ENCODE measurements at places on chromosomes 2 and 18.

DNA sequence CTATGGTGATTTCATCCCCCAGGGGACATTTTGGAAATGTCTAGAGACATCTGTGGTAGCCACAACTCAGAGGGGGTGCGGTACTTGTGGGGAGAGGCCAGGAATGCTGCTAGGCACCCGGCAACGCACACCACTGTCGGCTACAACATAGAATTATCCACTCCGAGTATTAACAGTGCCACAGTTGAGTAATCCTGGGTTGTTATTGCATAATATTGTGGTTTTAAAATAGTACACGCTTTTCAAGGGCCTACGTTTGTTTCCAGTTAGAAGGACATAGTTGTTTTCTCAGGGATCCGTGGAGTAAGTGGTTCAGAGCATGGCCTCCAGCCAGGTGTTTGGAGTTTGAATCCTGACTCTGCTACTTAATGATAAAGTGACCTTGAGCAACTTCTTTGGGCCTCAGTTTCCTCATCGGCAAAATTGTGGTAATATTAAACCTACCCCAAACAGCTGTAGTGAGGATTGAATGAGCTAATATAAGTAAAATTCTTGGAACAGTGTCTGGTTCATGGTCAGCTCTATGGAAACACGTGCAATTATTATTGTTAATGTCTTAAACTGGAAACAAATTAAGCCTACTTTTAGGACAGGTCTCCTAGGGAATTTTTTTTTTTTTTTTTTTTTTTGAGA, 24.5 kb downstream of the CYP27A1 start:
- DNase-seq, result peak; percentile 92

DNA sequence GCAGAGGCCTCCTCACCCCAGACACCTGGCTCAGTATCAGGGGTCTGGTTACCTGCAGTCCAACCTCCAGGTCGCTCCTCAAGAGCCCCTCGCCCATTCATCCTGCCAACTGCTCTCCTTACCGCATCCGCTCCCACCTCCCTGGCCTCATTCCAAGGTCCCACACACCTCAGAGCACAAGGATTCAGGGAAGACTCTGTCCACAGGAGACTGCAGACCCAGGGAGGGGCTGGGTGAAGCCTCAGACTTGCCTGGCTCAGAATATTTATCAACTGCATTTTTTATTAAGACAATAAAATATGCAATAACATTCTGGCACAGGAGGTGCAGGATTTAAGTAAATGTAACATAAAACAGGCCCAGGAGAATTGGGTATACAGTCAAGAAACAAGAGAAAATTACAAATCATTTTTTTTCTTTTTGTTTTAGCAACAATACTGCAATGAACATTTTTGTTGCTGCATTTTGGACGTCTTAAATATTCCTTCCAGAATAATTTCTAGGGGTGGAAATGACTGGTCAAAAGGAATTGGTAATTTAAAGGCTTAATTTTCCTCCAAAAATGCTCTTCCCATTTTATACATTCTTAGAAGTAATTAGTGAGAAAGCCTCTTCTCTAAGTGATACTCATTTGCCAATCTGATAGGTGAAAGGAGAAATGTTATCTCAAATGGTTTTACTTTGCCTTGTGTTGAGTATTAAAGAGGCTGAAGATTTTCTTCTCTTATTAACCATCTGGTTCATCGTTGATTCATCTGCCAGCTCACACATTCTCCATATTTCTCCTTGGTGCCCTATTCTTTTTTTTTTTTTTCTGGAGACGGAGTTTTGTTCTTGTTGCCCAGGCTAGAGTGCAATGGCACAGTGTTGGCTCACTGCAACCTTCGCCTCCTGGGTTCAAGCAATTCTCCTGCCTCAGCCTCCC, 42.5 kb downstream of the TEX44 start:
- no peak for DNase-seq

GRCh38 chr2:61538920-61539520, 864 bp upstream of the XPO1 start:
- no peak for DNase-seq

GRCh38 chr2:232525791-232526371, at the start of gene CHRND:
TSS of gene CHRND (plus strand) at chr2:232526160. CDS start at chr2:232526216, 56 bp downstream.
- no peak for DNase-seq

- no peak for DNase-seq
Measured at GRCh38 chr18:49155410-49155809, 204.6 kb upstream of the SMAD7 start.

GRCh38 chr2:119429225-119429981, 2.3 kb upstream of the TMEM37 start:
- DNase-seq, result no peak

DNA sequence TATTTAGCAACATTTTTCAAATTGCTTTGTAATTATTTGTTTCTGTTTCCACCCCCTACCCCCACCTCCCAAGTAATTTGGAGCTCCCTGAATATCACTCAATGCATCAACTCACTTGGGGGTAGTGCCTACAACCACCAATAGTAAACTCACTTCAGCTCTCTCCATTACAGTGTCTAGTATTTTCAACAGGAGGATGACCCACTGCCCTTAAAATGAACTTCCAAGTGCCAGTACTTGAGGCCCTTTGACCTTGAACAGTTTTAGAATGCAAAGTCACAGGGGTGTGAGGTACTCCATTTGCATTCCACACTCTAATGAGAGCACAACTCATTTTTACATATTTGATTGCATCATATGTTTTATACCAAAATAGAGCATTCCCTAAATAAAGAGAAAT, 523.0 kb downstream of the ERBB4 start:
- no peak for DNase-seq

GRCh38 chr2:127196998-127197397, 23.1 kb downstream of the CYP27C1 start:
- DNase-seq, result peak; percentile 72

DNA sequence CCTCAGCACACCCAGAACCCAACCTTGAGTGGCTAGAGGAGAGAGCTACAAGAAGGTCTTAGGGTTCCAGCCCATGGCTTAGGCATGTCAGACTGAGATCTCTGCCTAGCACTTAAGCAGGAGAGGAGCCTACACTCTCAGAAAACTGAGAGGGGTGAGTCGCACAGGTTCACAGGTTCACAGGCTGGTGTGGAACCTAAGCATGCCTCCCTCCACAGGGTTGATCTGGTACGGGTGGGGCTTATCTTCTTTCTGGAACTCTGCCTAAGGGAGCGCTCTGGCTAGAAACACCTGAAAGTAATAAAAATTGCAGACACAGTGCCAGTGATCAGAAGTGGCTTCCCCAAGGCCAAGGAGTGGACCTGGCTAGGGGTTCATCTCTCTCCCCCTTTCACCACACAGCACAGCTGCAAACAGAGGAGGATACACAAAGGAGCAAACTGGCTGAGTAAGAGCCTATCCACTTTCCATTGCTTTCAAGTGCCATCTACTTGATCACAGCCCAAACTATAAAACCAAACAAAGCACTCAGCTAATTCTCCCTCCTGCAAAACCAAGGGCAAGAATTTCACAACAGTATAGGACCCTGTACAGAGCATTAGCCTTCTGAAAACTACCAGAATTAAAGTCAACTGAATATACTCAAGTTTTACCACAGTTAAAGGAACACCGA, 481.9 kb upstream of the SETBP1 start:
- no peak for DNase-seq

DNA sequence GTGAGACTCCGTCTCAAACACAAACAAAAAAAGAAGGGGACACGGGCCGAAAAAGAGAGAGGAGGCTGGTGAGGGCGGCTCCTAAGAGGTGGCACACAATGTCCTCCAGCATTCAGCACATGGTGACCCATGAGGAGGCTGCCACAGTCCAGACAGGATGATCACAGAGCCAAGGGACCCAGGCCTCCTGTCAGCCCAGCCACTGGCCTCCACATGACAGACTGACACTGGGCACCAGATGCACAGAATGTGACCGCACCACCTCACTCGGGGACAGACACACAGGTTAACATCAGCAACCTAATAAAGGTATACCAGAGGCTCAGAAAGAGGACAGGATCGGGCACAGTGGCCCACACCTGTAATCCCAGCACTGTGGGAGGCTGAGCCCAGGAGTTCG, 21.0 kb downstream of the PASK start:
- no peak for DNase-seq

GRCh38 chr2:207765547-207765946, 4.2 kb downstream of the FZD5 start:
- no peak for DNase-seq

DNA sequence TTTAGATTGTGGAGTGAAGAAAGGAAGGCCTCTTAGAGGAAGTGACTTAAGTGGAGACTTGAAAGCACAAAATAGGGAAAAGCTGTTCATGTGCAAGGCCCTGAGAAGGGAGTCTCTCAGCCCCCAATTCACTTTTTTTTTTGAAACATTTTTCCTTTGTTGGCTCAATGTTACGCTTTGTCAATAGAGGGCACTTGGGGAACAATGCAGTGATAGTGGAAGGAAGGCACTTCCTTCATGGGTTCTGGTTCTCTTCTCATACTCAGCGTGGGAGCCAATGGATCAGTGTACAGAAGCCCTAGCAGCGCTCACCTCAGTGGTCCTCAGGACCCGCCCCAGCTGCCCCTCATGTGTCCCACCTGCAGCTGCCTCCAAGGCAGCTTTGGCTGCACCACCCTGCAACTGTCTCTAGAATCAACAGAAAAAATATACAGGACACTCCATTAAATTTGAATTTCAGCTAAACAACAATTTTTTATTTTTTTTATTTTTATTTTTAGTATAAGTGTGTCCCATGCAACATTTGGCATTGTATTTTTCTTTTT, 8.6 kb upstream of the C2orf42 start:
- DNase-seq, result no peak

- no peak for DNase-seq
Measured at GRCh38 chr2:141767051-141767450, 363.8 kb downstream of the LRP1B start.

GRCh38 chr2:85431570-85432205, 13.2 kb downstream of the SH2D6 start:
- no peak for DNase-seq
